ENCODE measurements at places on chromosomes 11 and 22.
A peak's percentile ranks its signal among the peaks of the same experiment; 100 is the strongest.

GRCh38 chr11:398826-399225, 4.8 kb downstream of the PKP3 start:
- peaks cover 8% of the 10 kb centered on the region for H3K27me3 ChIP-seq
- H3K4me1 ChIP-seq = peaks cover 5% of the 10 kb centered on the region
- no peak overlapping the region for H3K4me3 ChIP-seq
- H3K36me3 ChIP-seq = no peaks in the 10 kb centered on the region
- no peak overlapping the region for H3K27ac ChIP-seq
- DNase-seq = no peak

- H3K4me3 ChIP-seq = no peak overlapping the region
- peaks cover 7% of the 10 kb centered on the region for H3K27me3 ChIP-seq
- no peak for DNase-seq
- H3K36me3 ChIP-seq = peaks cover 2% of the 10 kb centered on the region
These were observed 29.5 kb downstream of the CARD18 start for GRCh38 chr11:105109855-105110687.

- no peak overlapping the region for H3K27ac ChIP-seq
- H3K36me3 ChIP-seq = no peaks in the 10 kb centered on the region
- peaks cover 5% of the 10 kb centered on the region for H3K4me1 ChIP-seq
- H3K4me3 ChIP-seq = no peak overlapping the region
- peaks cover 16% of the 10 kb centered on the region for H3K27me3 ChIP-seq
These were observed 3.6 kb downstream of the OTOG start for GRCh38 chr11:17550450-17551346.

DNA sequence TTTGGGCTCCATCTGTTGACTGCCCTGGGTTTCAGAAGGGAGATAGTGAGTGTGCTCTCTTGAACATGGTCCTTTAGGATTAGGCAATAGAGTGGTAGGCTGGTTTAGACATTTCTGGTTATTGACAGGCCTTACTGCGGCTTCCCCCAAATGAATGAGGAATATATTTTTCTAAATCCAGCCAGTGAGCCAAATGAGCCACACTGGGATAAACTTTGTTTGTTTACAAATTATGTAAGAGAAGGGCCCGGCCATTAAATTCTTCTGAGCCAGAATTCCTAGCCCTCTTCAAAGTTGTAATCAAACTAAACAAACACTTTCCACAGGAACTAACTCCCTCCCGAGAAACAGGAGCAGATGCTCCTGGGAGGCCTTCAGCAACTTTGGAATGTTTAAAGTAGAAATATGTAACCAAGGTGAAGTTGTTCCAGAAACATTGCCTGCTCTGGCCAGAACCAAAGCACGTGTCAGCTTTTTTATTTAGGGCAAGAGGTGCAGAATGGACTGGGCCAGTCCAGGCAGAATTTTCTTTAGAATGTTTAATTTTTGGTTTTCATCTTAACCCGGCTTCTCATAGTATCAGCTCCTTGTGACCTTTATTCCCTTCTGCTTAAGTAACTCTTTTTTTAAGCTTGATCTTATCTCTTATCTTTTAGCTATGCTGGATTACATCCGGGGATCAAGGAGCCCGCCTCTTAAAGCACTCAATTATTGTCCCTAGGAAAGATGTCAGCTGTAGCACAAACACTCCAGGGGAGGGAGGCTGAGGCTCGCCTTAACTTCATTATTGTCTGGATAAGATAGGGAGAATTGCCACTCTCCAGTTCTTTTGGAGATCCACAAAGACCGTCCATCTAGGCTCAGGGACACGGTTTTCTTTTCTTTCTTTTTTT, 28.7 kb downstream of the ZNRF3 start:
- no peak overlapping the region for H3K27ac ChIP-seq
- peaks cover 28% of the 10 kb centered on the region for H3K4me1 ChIP-seq
- H3K4me3 ChIP-seq = no peak overlapping the region
- H3K27me3 ChIP-seq = peaks cover 48% of the 10 kb centered on the region
- DNase-seq = no peak

DNA sequence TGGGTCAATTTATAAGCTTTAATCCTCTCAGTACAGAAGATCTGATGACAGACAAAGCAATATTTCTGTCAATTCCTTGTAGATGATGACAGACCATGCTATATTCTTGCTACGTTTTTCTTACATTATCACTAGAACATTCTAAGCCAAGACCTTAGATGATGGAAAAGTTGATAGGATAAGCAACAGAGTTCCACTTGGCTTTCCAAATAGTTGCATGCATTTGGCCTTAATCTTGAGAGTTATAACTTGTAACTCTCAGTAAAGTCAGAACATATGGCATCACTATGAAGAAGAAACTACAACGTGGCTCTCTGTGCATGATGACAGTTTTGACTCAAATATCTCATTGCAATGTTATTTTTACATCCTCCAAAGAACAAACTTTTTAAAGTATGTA, 544.3 kb upstream of the LRRC4C start:
- H3K36me3 ChIP-seq = no peaks in the 10 kb centered on the region
- H3K27ac ChIP-seq = no peak overlapping the region
- DNase-seq = no peak

- H3K27ac ChIP-seq = no peak overlapping the region
- peaks cover 19% of the 10 kb centered on the region for H3K27me3 ChIP-seq
- peaks cover 4% of the 10 kb centered on the region for H3K4me1 ChIP-seq
- H3K36me3 ChIP-seq = no peaks in the 10 kb centered on the region
- H3K4me3 ChIP-seq = no peak overlapping the region
- no peak for DNase-seq
These were observed 111.2 kb upstream of the FGF3 start for GRCh38 chr11:69930081-69931059.

GRCh38 chr11:44467931-44468330, 97.5 kb upstream of the CD82 start:
- DNase-seq = no peak
- H3K27me3 ChIP-seq = no peaks in the 10 kb centered on the region
- no peaks in the 10 kb centered on the region for H3K4me1 ChIP-seq
- no peak overlapping the region for H3K4me3 ChIP-seq
- H3K36me3 ChIP-seq = no peaks in the 10 kb centered on the region

DNA sequence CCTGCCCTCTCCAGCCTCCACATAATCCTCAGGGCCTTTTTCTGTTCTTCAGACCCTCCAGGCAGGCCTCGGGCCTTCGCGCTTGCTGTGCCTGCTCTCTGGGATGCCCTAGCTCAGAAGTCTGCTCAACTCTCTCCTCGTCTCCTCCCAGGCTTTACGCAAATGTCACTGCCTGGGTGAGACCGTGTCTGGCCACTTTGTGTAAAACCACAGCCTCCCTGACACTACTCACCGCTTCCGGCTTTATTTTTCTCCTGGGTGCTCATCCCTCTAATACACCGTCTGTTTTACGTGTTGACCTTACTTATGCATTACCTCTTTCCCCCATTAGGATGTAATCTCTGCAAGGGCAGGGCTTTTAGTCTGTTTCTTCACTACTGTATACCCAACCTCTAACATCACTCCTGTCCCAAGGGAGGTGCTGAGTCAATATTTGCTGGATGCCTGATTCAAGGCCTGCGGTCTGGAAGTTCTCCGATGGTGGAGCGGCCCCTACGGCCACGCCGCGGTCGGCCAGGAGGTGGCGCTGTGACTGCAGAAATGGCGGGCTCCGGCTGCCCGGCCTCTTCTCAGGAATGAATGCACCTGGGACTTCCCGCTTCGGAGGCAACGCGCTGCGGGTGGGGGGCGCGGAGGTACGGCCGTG, 58.2 kb upstream of the THY1 start:
- no peaks in the 10 kb centered on the region for H3K27me3 ChIP-seq
- no peaks in the 10 kb centered on the region for H3K4me1 ChIP-seq
- no peak overlapping the region for H3K27ac ChIP-seq
- H3K4me3 ChIP-seq = no peak overlapping the region
- peak; percentile 67 for DNase-seq
- H3K36me3 ChIP-seq = no peaks in the 10 kb centered on the region

DNA sequence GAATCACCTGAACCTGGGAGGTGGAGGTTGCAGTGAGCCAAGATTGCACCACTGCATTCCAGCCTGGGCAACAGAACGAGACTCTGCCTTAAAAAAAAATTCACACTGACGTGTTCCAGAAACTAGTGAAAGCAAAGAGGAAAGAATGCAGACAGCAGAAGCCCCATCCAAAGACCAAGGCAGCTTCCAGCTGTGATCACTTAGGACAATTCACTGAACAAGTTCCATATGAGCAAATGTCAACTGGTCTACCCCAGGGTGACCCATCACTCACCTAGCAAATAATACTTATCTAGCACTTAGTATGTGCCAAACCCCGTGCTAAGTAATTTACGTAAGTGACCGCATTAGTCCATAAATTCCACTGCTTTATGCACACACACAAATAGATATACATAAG, 138.9 kb downstream of the LARGE1 start:
- H3K27ac ChIP-seq = no peak overlapping the region
- H3K27me3 ChIP-seq = no peaks in the 10 kb centered on the region
- H3K4me3 ChIP-seq = no peak overlapping the region
- H3K4me1 ChIP-seq = no peaks in the 10 kb centered on the region

DNA sequence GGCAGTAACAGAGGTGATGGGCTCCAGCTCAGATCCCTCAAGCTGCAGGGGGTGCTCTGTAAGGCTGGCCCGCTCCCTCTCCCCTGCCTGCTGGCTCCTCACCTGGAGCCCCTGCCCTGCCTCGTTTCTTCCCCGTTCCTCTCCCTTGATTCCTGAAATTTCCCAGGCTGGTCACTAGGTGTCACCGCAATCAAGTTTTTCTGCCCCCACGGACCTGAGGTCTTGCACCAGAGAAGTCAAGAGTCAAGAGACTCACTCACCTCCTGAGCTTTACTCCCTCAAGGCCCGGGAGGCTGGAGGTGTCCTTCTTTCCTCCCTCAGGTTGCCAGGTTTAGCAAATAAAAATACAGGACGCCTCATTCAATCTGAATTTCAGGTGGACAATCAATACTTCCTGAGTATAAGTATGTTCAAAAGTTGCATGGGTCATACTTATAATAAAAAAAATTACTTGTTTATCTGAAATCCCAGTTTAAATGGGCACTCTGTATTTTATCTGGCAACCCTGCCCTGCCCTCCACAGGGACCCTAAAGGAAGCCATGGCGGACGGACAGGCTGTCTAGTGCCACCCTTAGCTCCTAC, 69.2 kb downstream of the SCUBE1 start:
- no peaks in the 10 kb centered on the region for H3K27me3 ChIP-seq
- H3K4me1 ChIP-seq = peaks cover 9% of the 10 kb centered on the region
- H3K4me3 ChIP-seq = no peak overlapping the region

- H3K36me3 ChIP-seq = peaks cover 51% of the 10 kb centered on the region
- H3K27ac ChIP-seq = no peak overlapping the region
These were observed 67.8 kb downstream of the MIAT start for GRCh38 chr22:26725012-26725676.

DNA sequence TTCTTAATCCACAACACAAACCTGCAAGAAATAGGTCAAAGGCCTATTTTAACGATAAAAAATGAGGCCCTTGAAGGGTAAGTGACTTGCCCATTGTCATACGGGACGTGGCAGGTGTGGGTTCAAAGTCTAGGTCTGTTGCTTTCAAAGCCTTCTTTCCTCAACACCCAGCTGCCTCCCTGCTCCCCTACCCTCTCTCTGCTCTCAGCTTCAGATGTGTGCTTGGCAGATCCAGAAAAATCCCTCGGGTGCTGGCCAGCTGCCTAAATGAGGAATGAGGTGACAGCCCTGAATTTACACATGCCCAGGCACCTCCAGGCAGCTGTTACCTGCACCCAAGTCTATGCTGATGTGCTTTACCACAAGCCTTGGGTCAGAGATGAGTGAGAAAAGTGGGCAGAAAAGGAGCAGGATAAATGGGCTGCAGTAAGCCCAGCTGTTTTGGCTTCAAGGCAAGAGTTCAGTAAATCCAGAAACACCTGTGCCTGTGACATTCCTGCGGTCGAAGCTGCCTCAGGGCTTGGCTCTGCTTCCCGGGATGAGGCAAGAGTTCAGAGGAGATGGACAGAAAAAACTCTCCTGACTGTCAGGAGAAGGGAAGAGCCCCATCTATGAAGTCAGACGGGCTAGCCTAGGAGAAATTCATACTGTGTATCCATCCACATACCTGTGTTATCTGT, 49.9 kb upstream of the LDLRAD3 start:
- DNase-seq = no peak
- no peaks in the 10 kb centered on the region for H3K4me1 ChIP-seq
- H3K36me3 ChIP-seq = no peaks in the 10 kb centered on the region
- H3K27me3 ChIP-seq = peaks cover 2% of the 10 kb centered on the region
- H3K27ac ChIP-seq = no peak overlapping the region

DNA sequence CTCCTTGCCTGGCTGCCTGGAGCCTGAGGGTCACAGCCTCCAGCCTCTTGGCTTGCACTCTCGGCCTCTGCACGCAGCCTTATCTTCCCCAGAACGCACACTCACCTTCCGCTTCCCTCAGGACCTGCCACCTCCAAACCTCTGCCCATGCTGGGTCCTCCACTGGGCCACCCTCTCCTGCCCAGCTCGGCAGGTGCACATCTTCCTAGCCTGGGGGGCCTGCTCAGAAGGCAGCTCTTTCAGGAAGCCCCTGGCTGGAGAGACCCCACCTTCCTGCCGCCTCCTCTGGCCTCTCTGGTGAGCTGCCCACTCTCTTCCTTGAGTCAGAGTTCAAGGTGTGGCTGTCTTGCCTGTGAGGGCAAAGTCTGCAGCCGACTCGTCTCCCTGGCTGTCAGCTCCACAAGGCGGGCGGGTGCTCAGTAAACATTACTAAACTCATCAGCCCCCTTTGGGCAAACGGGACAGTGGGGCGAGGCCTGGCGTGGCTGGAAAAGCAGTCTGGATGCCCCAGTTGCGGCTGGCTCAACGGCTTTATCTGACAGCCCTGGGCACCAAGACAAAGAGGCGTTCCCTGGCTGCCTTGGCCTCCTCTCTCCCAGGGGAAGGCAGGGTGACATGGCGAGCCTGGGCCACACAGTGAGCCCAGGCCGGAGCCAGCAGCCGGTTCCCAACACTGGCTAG, 1.7 kb upstream of the LINC01488 start:
- no peaks in the 10 kb centered on the region for H3K36me3 ChIP-seq
- no peak overlapping the region for H3K4me3 ChIP-seq
- H3K4me1 ChIP-seq = no peaks in the 10 kb centered on the region

- no peak overlapping the region for H3K4me3 ChIP-seq
- H3K36me3 ChIP-seq = no peaks in the 10 kb centered on the region
- no peaks in the 10 kb centered on the region for H3K4me1 ChIP-seq
- no peaks in the 10 kb centered on the region for H3K27me3 ChIP-seq
- no peak for DNase-seq
These were observed 47.8 kb downstream of the SPATA19 start for GRCh38 chr11:133797554-133797953.

DNA sequence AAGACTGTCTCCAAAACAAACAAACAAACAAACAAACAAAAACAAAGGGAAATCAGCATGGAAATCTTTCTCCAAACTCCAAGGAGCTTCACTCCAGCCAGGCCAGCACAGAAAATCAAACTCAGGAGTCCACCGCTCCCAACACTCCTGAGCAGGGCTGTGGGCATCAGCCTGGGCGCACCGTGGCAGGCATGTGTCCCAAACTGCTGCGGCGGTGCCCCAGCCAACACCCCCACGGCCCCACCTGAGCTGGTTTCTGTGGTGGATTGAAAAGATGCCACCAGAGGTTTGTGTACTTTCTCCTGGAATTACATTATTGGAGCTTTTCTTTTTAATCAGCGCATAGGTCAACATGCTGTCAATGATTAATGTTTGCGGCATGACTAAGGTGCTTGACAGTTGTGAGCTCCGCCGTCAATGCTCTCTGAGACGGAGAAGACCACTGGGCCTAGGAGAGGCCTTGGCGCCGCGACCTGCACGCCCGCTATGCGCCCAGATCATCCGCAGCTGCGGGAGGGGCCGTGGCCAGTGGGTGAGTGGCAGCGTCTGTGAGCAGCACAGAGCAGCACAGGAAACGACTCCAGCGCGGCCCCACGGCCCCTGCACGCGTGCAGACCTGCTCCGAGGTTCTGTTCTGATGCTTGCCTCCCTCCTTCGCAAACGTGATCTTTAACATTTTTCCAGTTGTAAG, 18.1 kb downstream of the DRD4 start:
- no peak for DNase-seq
- peaks cover 8% of the 10 kb centered on the region for H3K36me3 ChIP-seq
- no peaks in the 10 kb centered on the region for H3K4me1 ChIP-seq
- H3K27ac ChIP-seq = no peak overlapping the region

- DNase-seq = peak; percentile 70
- no peaks in the 10 kb centered on the region for H3K27me3 ChIP-seq
- H3K4me1 ChIP-seq = peaks cover 41% of the 10 kb centered on the region
These were observed 50.4 kb downstream of the FAM83F start for GRCh38 chr22:40044870-40045834.
